ENCODE measurements at places on chromosomes 7 and 10. TPM values are rescaled to one million over a fixed set of nuclear protein-coding genes. Genes with fewer than 3 reads are reported as not detected.

- peaks cover under 1% of the 10 kb centered on the region for H3K36me3 ChIP-seq
- H3K27me3 ChIP-seq: no peaks in the 10 kb centered on the region
- peaks cover 4% of the 10 kb centered on the region for H3K4me1 ChIP-seq
- no peak for DNase-seq
Observed at GRCh38 chr10:32376097-32376496, 29.1 kb upstream of the EPC1 start.

DNA sequence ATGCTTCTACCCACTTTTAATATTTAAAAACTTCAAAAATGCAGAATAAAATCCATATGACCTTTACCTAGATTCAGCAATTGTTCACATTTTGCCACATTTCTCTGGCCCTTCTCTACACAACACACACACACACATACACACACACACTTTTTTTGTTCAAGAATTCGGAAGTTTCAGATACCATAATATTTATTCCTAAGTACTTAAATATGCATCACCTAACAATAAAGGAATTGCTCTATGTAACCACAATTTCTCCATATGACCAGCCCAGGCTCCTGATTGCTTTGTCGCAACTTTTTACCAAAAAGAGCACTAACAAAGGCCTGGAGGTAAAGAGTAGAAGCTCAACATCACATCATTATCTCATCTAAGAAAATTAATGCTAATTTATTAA, 106.6 kb downstream of the FAS start:
- H3K36me3 ChIP-seq: no peaks in the 10 kb centered on the region
- no peak overlapping the region for H3K27ac ChIP-seq
- H3K4me1 ChIP-seq: peaks cover 2% of the 10 kb centered on the region
- no peak for DNase-seq

- no peak for DNase-seq
- no peaks in the 10 kb centered on the region for H3K27me3 ChIP-seq
- no peak overlapping the region for H3K4me3 ChIP-seq
- no peaks in the 10 kb centered on the region for H3K36me3 ChIP-seq
Observed at GRCh38 chr10:108616559-108617285, 1306.6 kb downstream of the XPNPEP1 start.

DNA sequence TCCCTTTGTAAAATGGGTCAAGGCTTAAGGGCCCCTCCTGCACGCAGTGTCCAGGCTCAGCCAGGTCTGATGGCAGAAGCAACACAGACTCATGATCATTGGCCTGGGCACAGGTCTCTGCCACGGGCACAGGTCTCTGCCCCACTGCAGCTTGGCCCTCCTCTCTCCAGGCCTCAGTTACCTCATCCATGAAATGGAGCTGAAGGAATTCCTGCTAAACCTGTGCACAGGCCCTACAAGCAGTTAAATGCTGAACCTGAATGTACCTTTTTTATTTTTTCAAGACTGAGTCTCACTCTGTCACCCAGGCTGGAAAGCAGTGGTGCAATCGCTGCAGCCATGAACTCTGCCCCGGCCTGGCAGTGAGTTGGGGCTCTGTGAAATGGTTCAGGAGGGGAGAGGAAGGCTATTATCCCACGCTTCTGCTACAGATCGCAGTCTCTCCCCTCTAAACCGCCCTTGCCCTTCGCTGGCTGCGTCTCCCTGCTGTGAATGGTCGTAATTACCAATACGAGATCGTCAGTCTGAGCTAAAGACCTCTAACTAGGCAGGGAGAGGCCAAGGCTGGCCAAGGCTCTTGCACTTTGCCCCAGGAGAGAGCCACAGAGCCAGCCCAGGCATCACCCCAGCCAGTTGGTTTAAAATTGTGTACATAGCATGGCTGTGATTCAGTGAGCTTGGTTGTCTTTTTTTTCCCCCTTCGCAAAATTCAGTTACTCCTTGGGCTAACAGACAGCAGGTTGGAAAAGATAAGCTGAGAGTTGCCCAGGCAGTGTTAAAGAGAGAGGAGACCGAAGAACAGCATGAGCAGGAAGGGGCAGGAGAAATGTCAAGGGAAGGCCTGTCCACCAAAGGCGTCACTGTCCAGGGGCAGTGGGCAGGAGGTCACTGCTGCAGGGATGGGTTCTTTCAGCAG, 93.0 kb upstream of the KCTD7 start:
- H3K36me3 ChIP-seq: peaks cover 3% of the 10 kb centered on the region
- no peaks in the 10 kb centered on the region for H3K27me3 ChIP-seq

SPDYE16 gene
- total RNA-seq: 0.36 TPM
